Dorsolateral prefrontal cortex (tissue), 122 donors: ENCODE measurements at places on chromosomes 12 and 14. TPM values are rescaled to one million over a fixed set of nuclear protein-coding genes. Genes with fewer than 3 reads are reported as not detected.

DNA sequence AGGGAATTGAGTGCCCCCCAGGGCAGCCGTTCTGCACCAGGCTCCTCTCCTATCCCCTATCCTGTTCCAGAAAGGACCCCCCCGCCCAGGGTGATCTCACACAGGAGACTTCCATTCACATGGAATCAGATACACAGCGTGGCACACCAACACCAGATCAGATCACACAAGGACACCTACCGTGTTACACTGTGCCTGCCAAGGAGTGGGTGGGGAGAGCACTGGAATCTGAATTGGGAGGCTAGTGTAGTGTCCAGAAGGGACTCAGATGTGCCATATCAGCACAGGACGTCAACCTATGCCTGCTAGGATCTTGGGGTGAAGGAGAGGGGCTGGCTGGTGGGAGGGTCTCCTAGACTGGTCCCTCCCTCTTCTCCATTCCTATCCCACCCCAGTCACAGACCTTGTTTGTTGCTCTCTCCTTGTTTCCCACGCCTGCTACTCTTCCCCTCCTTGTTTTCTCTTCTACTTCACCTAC is 2.3 kb downstream of the PTMS start:
- DNase-seq, result peak; percentile 25

GRCh38 chr12:103814436-103814835 is 26.6 kb downstream of the NT5DC3 start:
- DNase-seq, result no peak

Gene TMEM229B
- total RNA-seq, result 21.6 TPM

DNA sequence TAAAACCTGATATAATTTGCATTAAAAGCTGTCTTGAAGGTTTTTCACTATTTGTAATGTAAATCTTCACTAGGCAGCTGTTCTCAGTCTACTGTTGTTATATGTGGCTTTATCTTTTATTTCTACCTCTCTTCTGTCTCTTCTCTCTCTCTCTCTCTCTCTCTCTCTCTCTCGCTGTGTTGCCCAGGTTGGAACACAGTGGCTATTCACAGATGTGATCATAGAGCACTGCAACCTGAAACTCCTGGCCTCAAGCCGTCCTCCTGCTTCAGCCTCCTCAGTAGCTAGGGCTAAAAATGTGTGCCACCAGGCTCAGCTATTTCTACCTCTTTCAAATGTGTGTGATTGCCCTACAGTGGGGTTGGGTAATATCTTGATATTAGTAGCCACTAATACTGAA is 21.1 kb downstream of the FUT8 start:
- no peak for DNase-seq

Gene SMCO2
- 2.7 TPM for total RNA-seq

GRCh38 chr12:119363037-119363436 is 28.5 kb downstream of the CCDC60 start:
- DNase-seq, result no peak

DNA sequence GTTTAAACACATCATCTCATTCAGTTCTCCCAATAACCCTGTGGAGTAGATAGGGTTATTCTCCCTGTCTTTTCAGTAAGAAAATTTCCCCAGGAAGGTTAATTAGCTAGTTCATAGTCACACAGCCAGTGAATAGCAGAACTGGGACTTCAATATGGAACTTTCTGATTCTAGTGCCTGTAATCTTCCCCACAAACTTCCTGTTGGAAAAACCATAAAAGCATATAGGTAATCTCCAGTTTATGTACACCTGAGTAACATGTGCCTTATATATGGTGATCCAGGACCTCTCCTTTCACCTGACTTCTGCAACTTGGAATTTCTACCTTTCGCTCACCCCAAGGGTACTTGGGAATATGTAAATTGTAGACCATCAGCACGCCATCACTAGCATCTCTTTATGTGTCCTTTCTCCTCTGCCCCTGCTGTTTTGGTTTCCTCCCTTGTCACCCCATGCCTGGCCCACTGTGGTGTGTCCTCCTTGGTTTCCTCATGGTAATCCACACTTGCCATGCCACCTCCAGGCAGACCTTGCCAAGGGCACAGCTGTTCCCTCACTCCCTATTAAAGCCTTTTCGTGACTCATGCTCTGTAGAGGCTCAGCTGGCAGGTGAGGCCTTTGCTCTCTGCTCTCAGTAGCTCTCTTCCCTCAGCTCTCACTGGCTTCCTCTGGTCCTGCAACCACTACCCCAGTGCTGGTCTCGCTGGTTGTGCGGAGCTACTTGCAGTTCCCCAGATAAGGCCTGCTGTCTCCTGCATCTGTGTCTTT is 16.7 kb downstream of the TBC1D30 start:
- no peak for DNase-seq

DNA sequence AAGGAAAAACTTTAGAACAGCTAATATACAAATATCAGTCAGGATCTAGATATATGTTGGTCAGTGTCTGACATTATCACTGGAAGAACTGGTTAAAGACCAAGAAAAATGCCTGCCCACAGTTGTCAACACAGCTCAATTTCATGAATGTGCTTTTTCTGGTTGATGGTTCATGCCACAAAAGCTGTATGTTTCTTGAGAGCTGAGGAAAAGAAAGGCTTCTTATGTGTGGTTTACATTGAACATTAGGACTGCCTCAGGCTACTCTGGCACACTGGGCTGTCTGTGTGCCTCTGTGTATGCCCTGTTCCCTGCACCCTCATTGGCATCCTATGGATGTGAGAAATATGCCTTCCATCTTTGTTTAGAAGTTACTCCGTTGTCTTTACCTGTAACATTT is 218.8 kb upstream of the RGS6 start:
- no peak for DNase-seq

Gene MAP4K5
- 97.3 TPM for total RNA-seq

Gene PTPRQ
- total RNA-seq, result 3.8 TPM

DNA sequence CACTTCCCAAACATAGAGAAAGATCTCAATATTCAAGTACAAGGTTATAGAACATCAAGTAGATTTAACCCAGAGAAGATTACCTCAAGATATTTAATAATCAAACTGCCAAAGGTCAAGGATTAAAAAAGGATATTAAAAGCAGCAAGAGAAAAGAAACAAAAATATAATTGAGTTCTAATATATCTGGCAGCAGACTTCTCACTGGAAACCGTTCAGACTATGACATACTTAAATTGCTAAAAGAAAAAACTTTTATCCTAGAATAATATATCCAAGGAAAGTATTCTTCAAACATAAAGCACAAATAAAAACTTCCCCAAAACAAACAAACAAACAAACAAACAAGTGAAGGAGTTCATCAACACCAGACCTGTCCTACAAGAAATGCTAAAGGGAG is 92.4 kb downstream of the FSCB start:
- DNase-seq, result no peak

Gene SLCO1B3
- not detected for total RNA-seq

Gene SIRT4
- 7.9 TPM for total RNA-seq

Gene KCNH3
- 101 TPM for total RNA-seq

DNA sequence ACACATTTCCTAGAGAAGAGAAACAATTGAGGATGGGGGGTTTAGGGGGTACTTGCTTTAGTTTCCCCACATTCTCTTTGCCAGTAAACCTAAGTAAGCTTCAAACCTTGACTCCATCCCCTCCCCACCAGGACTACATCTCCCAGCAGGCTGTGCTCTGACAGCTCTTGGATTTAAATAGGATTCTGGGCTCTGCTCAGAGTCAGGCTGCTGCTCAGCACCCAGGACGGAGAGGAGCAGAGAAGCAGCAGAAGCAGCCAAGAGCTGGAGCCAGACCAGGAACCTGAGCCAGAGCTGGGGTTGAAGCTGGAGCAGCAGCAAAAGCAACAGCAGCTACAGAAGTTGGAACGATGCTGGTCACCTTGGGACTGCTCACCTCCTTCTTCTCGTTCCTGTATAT is 20.6 kb downstream of the RDH12 start:
- peak; percentile 70 for DNase-seq

GRCh38 chr12:51869931-51870330 is 18.0 kb upstream of the ANKRD33 start:
- no peak for DNase-seq

GRCh38 chr14:41749429-41749828 is 142.8 kb downstream of the LRFN5 start:
- DNase-seq, result no peak

- no peak for DNase-seq
Observed at GRCh38 chr12:81206429-81206828, 128.6 kb downstream of the ACSS3 start.

Gene VASH1
- 36.2 TPM for total RNA-seq
